ENCODE measurements at places on chromosomes 16 and 17. TPM values are rescaled to one million over a fixed set of nuclear protein-coding genes. Genes with fewer than 3 reads are reported as not detected.

DNA sequence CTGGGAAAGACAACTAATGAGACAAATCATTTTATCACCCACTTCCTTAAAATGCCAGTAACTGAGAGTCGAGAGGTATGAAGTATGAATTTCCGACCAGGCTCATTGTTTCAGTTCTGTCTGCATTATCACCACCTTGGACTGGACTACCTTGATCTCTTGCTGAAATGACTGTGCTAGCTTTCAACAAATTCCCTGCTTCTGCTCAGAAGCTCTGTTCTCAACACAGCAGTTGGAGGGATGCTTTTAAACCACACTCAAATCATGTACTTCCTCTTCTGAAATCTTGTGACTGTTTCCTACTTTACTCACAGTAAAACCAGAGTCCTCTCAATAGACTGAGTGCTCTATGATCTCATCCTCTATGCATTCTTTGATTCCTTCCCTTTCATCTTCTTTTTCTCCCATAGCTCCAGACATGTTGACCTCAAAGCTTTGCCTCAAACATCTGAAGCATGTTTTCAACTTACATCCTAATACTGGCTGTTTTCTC, 195.8 kb downstream of the KCNJ2 start:
- no peaks in the 10 kb centered on the region for H3K4me1 ChIP-seq
- no peak overlapping the region for H3K4me3 ChIP-seq
- no peak overlapping the region for H3K27ac ChIP-seq
- no peaks in the 10 kb centered on the region for H3K27me3 ChIP-seq
- no peak for DNase-seq

DNA sequence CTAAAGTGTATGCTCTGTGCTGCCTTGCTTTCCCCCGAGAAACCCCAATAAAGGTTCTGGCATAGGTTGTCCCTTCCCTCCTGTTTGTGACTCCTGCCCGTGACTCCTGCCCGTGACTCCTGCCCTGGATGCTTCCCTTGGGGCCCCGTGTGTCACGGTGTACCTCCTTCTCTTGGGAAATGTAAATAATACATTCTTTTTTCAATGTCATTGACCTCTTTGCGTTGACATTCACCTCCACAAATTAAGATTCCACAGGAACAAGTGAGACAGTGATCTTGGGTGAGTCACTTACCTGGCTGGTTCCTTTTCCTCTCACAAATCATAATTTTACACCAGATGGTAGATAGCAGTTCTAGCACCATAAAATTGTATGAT, 632 bp downstream of the CCL15 start:
- H3K27ac ChIP-seq, result no peak overlapping the region
- no peaks in the 10 kb centered on the region for H3K36me3 ChIP-seq
- no peak overlapping the region for H3K4me3 ChIP-seq
- H3K4me1 ChIP-seq, result no peaks in the 10 kb centered on the region

DNA sequence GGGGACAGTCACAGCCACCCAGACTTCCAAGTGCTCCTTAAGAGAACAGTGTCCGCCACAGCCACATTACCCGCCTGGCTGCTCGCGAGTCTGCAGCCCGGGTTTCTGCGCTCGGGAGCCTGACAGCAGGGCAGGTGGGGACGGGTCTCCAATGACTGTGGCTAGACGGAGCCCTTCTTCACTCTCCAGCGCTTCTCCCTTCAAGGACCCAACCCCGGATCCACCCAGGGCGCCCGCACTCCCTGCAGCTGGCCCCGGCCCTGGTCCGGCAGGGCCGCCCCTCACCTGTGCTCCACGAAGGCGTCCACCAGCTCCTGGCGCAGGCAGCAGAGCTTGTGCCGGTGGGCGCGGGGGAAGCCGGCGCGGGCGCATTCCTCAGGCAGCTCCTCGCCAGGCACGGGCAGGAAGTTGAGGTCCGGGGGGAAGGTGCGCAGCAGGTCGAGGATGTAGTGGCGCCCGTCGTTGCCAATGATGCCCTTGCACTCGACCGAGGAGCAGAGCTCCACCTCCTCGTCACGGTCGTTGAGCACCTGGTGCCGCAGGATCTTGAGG, 13.9 kb downstream of the CLUH start:
- no peak for DNase-seq
- no peak overlapping the region for H3K27ac ChIP-seq
- H3K27me3 ChIP-seq, result no peaks in the 10 kb centered on the region
- H3K4me3 ChIP-seq, result no peak overlapping the region
- no peaks in the 10 kb centered on the region for H3K4me1 ChIP-seq

GRCh38 chr17:56773124-56773523, 60.6 kb downstream of the C17orf67 start:
- peaks cover 3% of the 10 kb centered on the region for H3K4me1 ChIP-seq
- H3K27me3 ChIP-seq, result no peaks in the 10 kb centered on the region
- no peak overlapping the region for H3K4me3 ChIP-seq
- no peak overlapping the region for H3K27ac ChIP-seq

- no peak for DNase-seq
- no peaks in the 10 kb centered on the region for H3K36me3 ChIP-seq
- no peaks in the 10 kb centered on the region for H3K27me3 ChIP-seq
- H3K4me1 ChIP-seq, result no peaks in the 10 kb centered on the region
Observed at GRCh38 chr16:78249056-78249455, 149.6 kb downstream of the WWOX start.

DNA sequence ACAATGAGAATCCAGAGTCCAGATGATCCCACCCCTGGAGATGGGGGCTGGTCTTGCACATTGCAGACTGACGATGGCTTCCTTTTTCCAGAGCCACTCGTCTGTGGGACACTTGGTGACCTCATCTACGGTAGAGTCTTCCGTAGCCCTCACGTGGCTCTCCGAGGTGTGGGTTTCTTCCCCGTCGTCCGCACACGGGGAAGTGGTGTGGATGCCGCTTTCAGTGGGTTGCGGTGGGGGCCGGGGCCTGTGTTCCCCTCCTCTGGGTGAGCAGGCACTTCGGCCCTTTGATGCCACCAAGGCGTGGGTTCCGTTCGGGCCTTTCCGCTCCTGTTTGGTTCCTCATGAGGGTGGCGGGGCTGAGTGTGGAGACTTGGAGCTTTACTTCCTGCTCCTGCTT, 21.4 kb downstream of the BAIAP2 start:
- no peak overlapping the region for H3K4me3 ChIP-seq
- H3K27ac ChIP-seq, result no peak overlapping the region
- no peak for DNase-seq

DNA sequence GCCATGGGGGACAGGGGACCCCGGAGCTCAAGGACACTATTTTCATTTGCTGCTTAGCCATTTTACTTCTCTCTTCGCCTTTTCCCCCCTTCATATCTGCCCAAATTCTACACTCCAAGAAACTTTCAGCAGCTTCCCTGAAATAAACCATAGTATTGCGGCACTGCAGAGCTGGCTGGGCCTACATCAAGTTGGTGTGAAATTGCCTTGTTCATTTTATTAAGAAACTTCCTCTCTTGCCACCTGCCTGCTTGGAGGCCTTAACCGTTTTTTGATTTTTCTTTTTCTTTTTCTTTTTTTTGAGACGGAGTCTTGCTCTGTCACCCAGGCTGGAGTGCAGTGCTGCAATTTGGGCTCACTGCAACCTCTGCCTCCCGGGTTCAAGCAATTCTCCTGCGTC, 7.4 kb upstream of the CPNE2 start:
- H3K4me3 ChIP-seq, result no peak overlapping the region
- no peaks in the 10 kb centered on the region for H3K36me3 ChIP-seq
- no peak for DNase-seq
- H3K27ac ChIP-seq, result no peak overlapping the region

GRCh38 chr17:62892061-62892675, 73.9 kb upstream of the TANC2 start:
- no peaks in the 10 kb centered on the region for H3K36me3 ChIP-seq
- DNase-seq, result no peak
- no peak overlapping the region for H3K27ac ChIP-seq
- no peaks in the 10 kb centered on the region for H3K27me3 ChIP-seq
- peaks cover 11% of the 10 kb centered on the region for H3K4me1 ChIP-seq

- no peak overlapping the region for H3K4me3 ChIP-seq
- H3K4me1 ChIP-seq, result peaks cover 36% of the 10 kb centered on the region
- DNase-seq, result no peak
Observed at GRCh38 chr16:27531826-27532800, 17.6 kb downstream of the GTF3C1 start.

DNA sequence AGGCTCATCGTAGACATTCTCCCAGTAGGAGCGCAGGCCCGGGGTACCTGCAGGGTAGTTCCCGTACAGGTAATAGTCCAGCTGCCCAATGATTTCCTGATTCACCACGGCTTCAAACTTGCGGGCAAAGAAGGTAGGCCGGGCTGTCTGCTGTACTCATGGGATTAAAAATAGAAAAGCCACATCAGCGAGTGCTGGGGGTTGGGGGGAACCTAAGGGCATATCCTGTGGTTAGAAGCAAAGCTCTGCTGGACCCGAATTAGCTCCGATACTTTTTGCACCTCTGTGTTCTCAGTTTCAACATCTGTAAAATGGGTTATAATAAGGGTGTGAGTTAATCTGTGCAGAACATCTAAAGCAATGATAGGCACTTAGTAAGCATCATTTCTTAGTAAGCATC, 336.2 kb downstream of the XYLT1 start:
- H3K36me3 ChIP-seq, result no peaks in the 10 kb centered on the region
- DNase-seq, result no peak

DNA sequence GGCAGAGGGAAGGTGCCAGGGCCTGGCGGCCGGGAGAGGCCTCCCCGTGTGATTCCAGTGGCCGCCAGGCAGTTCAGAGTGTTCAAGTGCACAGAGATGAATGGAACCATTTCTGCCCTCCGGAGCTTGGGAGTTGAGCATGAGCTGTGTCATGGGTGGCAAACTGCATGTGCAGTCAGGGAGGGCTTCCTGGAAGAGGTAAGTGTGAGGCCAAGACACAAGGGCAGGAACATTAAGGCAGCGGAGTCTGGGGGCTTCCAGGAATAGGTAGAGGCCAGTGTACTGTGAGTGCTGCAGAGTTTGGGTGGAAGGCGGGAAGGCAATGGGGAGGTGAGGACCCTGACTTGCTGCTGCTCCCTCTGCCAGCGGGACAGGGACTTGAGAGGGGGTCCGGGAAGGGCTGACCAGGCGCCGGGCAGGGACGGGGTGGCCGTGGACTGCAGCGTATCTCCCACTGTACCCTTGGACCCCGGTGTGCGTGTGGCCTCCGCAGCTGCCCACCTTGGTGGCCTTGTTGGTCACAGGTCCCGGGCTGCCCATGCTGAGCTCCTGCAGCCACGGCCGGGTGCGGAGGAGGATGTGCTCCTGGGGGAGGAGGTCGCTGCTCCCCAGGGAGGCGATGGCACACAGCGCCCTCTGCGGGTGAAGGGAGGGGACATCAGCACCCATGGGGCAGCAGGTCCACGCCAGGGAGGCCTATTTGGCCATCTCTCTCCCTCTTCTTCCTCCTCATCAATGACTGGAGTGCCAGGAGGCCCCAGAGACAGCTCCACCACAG, 7.5 kb upstream of the CEP131 start:
- no peak overlapping the region for H3K4me3 ChIP-seq
- no peak overlapping the region for H3K27ac ChIP-seq
- peaks cover 64% of the 10 kb centered on the region for H3K36me3 ChIP-seq
- no peaks in the 10 kb centered on the region for H3K4me1 ChIP-seq
- no peak for DNase-seq
- H3K27me3 ChIP-seq, result no peaks in the 10 kb centered on the region

GRCh38 chr16:23371368-23371767, 69.3 kb downstream of the SCNN1B start:
- H3K27ac ChIP-seq, result no peak overlapping the region
- DNase-seq, result no peak
- H3K27me3 ChIP-seq, result no peaks in the 10 kb centered on the region

DNA sequence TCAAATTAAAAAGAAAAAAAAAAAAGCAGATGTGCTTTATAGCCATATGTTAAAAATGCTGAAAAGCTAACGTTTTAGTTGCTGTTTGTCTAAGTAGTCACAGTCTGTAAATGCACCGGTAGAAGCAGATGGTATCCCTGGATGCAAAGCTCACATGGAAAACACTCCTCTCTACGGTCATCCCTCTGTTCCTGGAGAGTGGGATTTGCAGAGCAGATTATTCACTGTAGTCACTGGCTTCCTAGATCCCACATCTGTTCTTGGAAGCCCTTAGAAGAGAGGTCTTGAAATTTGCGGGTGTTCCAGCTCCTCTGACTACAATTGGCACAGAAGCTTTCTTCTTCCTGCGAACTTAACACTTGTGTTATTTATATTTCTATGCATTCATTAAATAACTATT, 186.6 kb downstream of the PMP22 start:
- no peaks in the 10 kb centered on the region for H3K36me3 ChIP-seq
- no peak overlapping the region for H3K27ac ChIP-seq
- no peak overlapping the region for H3K4me3 ChIP-seq
- no peaks in the 10 kb centered on the region for H3K4me1 ChIP-seq
- DNase-seq, result no peak
- H3K27me3 ChIP-seq, result no peaks in the 10 kb centered on the region

GRCh38 chr17:43718544-43718943, 40.0 kb downstream of the SOST start:
- H3K27me3 ChIP-seq, result no peaks in the 10 kb centered on the region
- peaks cover 12% of the 10 kb centered on the region for H3K4me1 ChIP-seq
- no peak overlapping the region for H3K4me3 ChIP-seq
- no peak for DNase-seq
- H3K36me3 ChIP-seq, result no peaks in the 10 kb centered on the region
- H3K27ac ChIP-seq, result no peak overlapping the region

DNA sequence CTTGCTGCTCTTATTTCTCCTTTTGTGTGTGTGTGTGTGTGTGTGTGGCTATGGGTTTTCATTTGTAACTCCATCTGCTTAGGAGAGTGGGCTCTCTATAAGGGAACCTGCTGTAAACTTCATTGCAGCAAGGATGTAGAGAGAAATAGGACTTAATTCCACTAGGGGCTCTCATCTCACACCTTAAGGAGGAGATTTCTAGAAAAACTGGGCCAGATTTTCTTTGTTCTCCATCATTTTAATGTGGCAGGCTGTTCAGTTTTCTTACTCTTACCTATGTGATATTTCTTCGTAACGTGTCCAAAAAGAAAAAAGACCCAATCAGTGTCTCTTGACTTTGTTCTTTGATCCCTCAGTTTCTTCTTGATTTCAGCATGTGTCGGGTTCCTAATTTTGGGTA, 4.5 kb upstream of the CASC3 start:
- H3K27ac ChIP-seq, result no peak overlapping the region
- peaks cover 12% of the 10 kb centered on the region for H3K4me1 ChIP-seq
- no peak overlapping the region for H3K4me3 ChIP-seq
- DNase-seq, result no peak
- H3K27me3 ChIP-seq, result no peaks in the 10 kb centered on the region

DNA sequence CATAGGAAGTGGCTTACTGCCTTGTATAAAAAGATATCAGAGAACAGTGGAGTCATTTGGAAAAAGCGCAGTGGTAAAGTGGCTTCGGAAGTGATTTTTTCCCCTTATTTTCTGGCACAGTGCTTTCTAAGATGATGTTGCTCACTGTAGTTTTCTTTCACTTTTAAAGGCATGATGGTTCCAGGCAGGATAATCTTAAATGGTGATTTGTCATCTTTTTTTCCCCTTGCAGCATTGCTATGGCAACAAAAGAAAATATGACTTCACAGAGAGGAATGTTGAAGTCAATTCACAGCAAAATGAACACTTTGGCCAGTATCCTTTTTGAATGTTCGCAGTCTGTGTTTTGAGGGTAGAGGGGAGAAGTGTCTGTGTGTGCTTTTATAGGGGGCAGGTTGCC, 42.5 kb downstream of the GOSR1 start:
- H3K4me3 ChIP-seq, result no peak overlapping the region
- H3K27ac ChIP-seq, result no peak overlapping the region
- no peaks in the 10 kb centered on the region for H3K27me3 ChIP-seq

The TMEM208 gene
- 111 TPM for polyA plus RNA-seq

The CLEC3A gene
- polyA plus RNA-seq, result not detected

The SMIM5 gene
- polyA plus RNA-seq, result 0.21 TPM

The PRAC2 gene
- polyA plus RNA-seq, result not detected

The FAM117A gene
- polyA plus RNA-seq, result 2.7 TPM

The FDXR gene
- polyA plus RNA-seq, result 3.7 TPM

The CXCL16 gene
- polyA plus RNA-seq, result 0.72 TPM

The HS3ST2 gene
- polyA plus RNA-seq, result 0.05 TPM

The SLC16A5 gene
- 3.8 TPM for polyA plus RNA-seq

Data from psoas muscle (tissue), 8 donors.